Stimulated activated CD4-positive, alpha-beta T cell treated with anti-CD3 and anti-CD28 coated beads, Interleukin-15, amount 100 ng/mL, for 1 hour (primary cell): ENCODE measurements at places on chromosomes 2 and 18.

GRCh38 chr2:224432003-224432579 is 30.2 kb upstream of the FAM124B start:
- no peak for DNase-seq

- DNase-seq, result no peak
Observed at GRCh38 chr2:106580241-106580640, 93.1 kb downstream of the CD8B2 start.

- DNase-seq, result no peak
Observed at GRCh38 chr18:60794802-60795201, 422.2 kb upstream of the MC4R start.

GRCh38 chr2:36451512-36451911 is 95.9 kb downstream of the CRIM1 start:
- no peak for DNase-seq

DNA sequence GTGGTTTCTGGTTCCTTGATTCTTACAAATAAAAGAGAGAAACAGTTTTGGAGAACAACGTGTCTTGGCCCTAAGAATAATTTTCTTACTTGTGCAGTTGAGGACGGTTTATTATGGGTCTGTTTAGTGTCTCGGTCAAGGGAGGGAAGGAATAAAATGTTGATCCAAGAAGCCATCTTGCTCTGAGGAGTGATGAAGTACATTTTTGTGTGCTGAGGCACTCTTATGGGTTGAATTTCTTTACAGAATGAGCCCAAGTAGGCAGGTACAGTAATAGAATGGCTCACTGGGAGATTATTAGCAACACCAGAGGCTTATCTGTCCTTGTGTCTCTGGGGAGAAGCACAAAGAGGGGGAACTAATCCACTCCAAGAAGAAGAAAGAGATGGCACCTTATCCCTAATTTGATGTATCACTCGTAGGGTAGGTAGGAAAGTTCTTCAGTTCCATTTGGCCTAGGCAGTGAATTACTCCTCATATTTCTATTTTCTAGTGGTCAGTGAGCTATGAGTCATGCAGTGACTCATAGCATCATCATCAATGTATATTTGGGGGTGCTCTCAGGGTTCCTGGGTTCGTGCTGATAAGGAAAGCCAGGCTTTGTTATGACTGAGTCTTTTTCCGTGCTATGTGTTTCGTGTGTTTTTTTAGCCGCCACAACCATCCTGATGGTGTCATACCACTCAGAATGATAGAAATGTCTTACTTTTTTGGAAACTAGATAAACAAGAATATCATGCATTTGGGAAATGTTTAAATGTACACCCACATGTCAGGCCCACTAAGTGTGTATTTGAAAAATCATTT is 250.1 kb upstream of the CTAGE1 start:
- DNase-seq, result no peak

GRCh38 chr2:199581935-199582360 is 124.2 kb upstream of the SATB2 start:
- DNase-seq, result no peak

DNA sequence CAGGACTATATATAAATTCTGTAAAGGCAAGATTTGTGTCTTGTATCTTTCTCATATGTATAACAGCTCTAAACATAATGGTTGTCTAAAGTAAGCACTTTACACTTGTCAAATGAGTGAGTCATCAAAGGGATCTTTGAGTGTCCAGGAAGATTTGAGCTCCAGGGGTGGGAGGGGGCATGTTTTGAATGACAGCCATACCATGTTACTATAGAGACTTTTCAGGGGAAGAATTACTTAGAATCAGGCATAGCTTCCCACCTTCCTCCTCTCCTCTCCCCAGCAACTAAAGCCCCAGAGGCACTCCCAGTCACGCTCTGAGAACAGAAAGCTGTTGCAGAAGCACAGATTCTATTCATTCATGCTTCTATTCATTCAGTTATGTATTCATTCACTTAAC is 65.8 kb upstream of the ALK start:
- DNase-seq, result no peak

GRCh38 chr18:44246001-44246400 is 434.7 kb upstream of the SETBP1 start:
- no peak for DNase-seq

- DNase-seq, result no peak
Observed at GRCh38 chr18:68267583-68267982, 447.3 kb downstream of the TMX3 start.

- DNase-seq, result no peak
Observed at GRCh38 chr2:124988794-124989193, 963.7 kb downstream of the CNTNAP5 start.

DNA sequence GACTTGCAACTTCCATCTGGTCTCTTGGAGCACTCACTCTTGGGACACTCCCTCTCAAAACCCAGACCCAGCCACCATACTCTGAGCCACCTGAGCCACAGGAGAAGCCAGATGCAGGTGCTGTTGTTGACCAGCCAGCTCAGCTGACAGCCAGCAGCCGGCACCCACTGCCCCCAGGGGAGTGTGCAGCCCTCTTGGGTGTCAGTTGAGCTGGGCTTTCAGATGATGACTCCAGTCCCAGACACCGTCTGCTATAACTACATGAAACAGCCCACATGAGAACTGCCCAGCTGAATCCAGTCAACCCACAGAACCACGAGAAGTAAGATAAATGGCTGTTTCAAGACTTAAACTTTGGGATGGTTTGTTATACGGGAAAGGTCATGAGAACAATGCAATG is 10.7 kb upstream of the IGFBP2 start:
- no peak for DNase-seq

GRCh38 chr2:74747411-74748080 is 86.4 kb upstream of the HK2 start:
- no peak for DNase-seq

DNA sequence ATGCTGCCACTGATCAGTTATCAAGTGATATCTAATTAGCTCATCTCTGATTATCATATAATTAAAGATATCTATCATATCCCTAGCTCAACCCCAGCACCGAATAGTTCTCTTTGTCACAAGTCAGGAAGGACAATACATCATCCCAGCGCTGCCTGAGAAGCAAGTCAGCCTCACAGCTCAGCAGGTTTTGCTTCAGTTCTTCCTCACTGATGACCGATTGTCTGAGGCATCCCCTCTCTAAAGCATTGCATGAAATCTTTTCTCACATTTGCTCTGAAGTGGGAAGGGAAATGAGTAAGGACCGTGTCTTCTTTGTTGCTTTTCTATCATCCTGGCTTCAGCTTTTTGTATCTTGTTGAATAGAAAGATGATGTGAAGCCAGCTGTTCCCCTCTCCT is 247.9 kb downstream of the CMPK2 start:
- no peak for DNase-seq

GRCh38 chr18:52334896-52335295 is 5.1 kb upstream of the DCC start:
- DNase-seq, result no peak

DNA sequence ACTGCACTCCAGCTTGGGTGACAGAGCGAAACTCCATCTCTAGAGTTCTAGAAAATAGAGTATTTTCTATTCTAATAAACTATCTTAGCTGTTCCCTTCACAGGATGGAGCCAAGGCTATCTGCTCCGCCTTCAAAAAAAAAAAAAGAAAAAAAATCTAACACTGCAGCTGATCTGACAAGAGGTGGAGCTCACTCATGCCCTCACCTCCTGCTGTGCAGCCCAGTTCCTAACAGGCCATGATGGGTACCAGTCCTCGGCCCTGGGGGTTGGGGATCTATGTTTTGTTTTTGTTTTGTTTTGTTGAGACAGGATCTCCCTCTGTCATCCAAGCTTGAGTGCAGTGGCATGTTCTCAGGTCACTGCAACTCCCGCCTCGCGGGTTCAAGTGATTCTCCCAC is 3.0 kb downstream of the WDSUB1 start:
- DNase-seq, result no peak

GRCh38 chr2:240103136-240103535 is 33.0 kb downstream of the COPS9 start:
- no peak for DNase-seq

- no peak for DNase-seq
Observed at GRCh38 chr2:30113617-30114293, 33.1 kb upstream of the YPEL5 start.

GRCh38 chr18:56204052-56204451 is 434.3 kb downstream of the TXNL1 start:
- no peak for DNase-seq

- DNase-seq, result no peak
Observed at GRCh38 chr2:47842846-47843245, 59.9 kb downstream of the MSH6 start.

DNA sequence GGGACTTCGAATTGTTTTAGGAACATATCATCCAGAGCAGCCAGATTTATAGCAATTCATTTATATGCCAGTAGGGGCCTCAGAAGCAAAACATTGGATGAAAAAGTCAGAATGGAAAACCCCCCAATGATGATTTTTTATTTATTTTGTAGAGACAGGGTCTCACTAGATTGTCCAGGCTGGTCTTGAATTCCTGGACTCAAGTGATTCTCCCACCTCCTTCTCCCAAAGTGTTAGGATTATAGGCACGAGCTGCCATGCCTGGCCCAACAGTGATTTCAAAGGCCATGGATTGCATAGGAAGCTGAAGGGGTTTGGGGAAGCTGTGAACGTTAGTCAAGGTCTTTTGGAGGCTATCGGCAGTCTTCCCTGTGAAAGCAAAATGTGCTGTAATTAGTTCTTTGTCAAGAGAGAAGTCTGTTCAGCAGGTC is 21.9 kb upstream of the MCFD2 start:
- DNase-seq, result no peak

DNA sequence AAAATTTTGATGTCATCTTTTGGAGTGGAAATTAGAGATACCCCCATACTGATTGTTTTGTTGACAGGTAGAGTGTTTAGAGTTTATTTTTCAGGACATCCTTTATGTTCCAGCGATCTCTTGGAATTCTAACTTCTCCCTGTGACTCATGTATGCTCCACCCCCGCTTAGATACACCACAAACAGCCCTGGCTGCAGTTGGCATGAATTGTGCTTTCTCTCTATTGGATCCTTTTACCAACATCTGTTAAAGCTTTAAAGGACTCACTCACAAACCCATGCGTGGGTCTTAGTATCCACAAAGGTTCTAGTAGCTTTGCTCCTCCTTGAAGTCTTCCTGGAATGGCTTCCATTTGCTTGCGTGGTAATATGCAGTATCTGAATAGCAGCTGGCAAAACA is 409.5 kb upstream of the POU3F3 start:
- no peak for DNase-seq

- DNase-seq, result no peak
Observed at GRCh38 chr2:40201425-40201824, 250.5 kb downstream of the SLC8A1 start.

- no peak for DNase-seq
Observed at GRCh38 chr18:26646901-26647300, 98.5 kb upstream of the KCTD1 start.

GRCh38 chr18:74069178-74070050 is 78.2 kb downstream of the FBXO15 start:
- no peak for DNase-seq

DNA sequence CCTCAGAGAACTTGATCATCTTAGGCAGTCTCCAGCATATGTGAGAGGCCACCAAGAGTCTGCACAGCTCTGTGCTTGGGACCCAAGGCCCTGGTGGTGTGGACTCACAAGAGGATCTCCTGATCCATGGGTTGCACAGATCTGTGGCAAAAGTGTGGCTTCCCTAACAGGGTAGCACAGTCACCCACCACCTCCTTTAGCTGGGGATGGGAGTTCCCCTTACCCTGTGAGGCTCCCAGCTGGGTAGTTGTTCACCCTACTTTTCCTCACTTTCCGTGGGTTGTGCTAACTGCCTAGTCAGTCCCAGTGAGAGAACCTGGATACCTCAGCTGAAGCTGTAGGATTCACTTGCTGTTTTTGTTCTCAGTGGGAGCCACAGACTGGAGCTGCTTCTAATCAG is 123.7 kb downstream of the FTCDNL1 start:
- no peak for DNase-seq

- no peak for DNase-seq
Observed at GRCh38 chr18:11020161-11020853, 129.1 kb downstream of the PIEZO2 start.

- DNase-seq, result no peak
Observed at GRCh38 chr2:150467621-150467963, 19.9 kb downstream of the RND3 start.

DNA sequence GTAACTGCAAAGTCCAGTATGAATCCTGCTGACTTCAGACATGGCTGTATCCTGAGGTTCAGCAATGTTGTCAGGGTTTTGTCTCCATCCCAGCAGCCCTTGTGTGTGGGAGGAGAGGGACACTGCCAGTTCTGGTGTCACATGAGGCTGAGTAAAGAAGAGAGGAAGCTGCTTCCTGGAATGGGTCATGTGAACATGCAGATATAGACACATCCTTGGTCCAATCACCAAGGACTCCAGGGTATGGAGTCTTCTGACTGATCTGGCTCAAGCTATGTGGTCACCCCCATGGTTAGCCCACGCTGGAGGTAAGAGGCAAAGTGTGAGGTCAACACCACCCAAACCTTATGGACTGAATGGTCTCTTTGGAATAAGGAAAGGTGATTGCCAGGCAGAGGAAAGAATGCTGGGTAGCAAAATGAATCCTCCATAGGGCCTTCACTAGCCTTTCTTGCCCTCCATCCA is 134.4 kb upstream of the SLC1A4 start:
- no peak for DNase-seq

- DNase-seq, result no peak
Observed at GRCh38 chr2:220509096-220509757, 881.8 kb downstream of the SLC4A3 start.

DNA sequence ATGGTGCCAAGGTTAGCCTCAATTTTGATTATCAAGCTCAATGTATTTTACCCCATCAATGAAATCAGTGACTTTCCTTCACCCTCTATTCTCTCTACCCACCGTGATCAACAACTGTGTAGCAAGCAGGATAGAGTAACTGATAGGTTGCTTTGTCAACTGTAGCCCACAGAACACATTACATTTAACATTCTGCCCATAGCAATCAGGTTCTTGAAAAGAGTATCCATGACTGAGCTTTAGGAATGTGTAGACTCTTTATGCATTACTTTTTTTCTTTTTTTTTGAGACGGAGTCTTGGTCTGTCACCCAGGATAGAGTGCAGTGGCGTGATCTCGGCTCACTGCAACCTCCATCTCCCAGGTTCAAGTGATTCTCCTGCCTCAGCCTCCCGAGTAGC is 19.8 kb upstream of the VWA3B start:
- DNase-seq, result no peak

GRCh38 chr18:23232331-23232730 is 97.0 kb downstream of the CABLES1 start:
- DNase-seq, result no peak

DNA sequence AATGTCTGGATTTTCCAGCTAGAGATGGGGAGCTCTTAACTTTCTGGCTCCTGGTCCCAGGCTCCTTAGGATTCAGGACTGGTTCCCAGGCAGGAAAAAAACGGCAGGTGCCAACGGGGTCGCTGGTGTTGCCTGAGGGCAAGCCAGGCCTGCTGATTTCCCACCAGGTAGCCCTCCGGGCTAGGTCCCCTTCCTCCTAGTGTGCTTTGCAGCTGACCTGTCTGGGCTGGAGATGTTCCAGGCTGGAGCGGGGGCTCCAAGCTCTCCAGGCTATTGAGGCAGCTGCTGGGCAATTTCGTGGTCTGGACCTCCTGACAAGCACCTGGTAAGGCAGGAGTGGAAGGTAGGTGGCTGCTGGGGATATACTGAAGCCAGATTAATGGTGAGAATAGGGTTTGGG is 2.0 kb upstream of the MRPL53 start:
- no peak for DNase-seq
